ENCODE measurements at places on chromosomes 4 and X.

DNA sequence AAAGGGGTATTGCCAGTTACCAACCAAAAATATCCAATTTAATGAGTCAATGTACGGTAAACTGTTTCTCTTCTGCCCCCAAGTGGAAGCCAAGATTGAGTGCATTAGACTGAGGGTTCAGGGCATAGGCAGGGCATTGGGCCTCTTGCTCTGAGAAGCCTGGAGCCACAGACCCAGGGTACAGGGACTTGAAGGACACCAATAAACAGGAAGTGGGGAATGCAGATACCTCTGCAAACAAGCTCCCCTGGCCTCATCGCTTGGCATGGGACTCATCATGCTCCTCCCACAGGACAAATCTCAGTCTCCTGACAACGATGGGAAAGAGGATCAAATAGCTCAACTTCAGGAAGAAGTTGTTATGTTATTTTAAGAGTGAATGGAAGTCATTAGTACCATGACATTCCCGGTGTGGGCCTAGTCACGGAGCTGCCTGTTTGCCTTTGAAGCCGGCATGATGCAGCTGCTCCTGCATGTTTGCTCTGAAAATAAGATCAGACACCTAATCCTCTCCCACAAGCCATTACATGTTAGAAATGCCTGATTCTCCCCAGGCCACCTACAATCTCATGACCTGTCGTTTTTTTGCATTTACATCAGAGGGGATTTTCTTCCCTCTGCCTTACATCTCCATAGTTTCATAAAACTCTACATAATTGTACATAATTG, 224.2 kb downstream of the RCHY1 start:
- DNase-seq: no peak

DNA sequence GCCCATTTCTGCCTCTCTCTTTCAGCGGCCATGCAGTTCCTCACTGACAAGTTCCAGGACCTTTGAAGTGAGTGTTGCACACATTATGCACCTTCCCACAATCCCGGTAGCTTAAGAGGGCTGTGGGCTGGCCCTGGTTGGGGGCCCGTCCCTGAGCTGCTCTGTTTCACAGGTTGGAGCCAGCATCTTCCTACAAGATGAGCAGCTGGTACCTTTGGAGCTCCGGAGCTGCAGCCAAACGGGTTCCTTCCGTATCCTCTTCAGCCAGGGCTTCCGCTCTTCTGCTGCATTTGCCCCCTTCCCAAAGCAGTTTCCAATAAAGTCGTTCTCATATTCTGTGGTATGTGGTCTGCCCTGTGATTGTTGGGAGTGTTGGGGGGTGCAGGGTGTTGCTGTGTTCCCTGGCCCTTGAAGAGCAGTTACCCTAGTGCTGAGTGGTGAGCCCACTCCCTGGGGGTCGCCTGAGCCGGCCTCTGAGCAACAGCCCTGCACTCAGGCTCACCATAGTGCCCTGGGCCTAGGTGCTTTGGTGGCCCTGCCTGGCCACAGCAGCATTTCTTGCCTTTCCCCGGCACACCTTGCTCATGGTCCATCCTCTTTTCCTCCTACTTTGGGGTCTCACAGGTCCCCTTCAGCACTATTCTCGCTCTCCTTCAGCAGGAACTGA, 60.4 kb downstream of the CXorf49B start:
- no peak for DNase-seq

DNA sequence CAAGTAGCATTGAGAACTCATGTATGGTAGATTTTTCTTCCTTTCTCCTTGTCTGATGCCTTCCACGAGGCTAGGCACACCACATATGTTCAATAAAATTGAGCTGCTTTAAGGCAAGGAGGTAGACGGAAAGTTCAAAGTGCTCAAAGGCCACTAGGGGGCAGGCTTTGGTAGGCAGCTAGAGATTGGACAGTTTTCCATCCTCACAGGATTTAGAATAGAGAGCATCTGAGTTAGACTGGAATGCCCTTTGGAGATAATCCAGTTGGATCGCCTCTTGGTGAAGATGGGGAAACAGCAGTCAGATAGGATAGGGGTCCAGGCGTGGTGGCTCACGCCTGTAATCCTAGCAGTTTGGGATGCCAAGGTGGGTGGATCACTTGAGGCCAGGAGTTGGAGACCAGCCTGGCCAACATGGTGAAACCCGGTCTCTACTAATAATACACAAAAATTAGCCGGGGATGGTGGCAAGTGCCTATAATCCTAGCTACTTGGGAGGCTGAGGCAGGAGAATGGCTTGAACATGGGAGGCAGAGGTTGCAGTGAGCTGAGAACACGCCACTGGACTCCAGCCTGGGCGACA, 30.4 kb downstream of the ELF4 start:
- DNase-seq: no peak

DNA sequence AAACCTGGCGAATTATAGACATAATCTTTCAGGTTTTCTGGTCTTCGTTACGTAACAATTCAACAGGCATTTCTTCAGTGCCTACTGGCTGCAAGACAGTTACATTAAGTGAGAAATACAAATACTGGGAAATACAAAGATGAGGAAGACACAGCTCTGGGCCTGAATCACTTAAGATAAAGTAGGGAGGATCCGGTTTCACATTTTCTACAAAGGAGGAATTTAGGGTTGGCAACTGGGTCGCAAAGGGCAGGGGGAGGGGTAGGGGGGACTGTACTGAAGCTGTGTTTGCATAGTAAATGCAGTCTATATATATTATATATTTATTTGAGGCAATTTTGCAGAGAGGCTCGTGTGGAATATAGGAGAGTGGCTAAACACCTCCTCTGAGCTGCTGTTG, 107.4 kb downstream of the MAML3 start:
- no peak for DNase-seq
